ENCODE measurements at places on chromosomes 1 and 21.

GRCh38 chr1:197750366-197750765, 24.9 kb downstream of the DENND1B start:
- DNase-seq, result no peak

GRCh38 chr1:59641836-59642235, 172.9 kb upstream of the HOOK1 start:
- no peak for DNase-seq

DNA sequence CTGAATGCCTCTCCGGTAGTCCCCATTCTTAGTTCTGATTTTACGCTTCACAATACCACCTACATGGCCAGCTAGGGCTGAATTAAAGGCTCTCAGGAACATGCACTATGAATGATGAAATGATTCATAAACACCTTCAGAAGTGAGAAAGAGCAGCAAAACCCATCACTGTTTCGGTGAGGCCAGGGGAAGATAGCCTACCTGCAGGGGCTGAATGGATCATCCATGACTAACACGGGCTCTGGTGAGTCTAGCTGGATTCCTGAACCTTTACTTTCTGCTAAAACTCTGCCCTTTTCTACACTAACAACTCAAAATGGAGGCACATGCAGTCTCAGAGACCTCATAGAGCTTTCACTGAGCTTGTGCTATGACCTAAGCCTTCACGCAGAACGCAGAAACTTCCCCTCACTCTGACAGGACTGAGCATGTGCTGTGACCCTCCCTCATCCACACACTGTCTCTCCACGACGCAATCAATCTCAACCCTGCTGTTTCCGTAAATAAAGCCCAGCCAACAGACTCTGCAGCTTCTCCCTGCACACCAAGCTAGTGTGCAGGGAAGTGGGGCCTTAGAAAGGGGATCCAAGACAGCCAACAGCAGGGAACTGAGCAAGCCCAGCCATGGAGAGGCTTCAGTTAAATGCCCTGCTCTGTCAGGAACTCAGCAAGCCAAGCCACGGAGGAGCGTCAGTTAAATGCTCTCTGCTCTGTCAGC, 207.8 kb downstream of the SLC45A1 start:
- DNase-seq, result peak; percentile 69

DNA sequence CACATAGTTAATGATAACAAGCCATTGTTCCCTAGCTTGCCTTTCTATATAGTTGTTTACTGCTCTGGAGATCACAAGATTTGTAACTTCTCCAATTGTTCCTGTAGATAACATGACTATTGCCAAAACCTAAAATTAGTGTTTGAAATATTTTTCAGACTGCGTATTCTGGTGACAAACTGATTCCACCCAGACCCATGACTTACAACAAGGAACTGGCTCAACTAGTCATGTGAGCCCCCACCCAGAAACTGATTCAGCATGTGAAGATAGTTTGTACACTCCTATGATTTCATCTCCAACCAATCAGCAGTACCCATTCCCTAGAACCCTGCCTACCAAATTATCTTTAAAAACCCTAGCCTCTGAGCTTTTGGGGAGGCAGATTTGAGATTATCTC, 131.4 kb upstream of the BCL9 start:
- no peak for DNase-seq

- DNase-seq, result no peak
Observed at GRCh38 chr1:167774710-167775109, 52.9 kb downstream of the MPZL1 start.

GRCh38 chr1:170254371-170254770, 108.6 kb downstream of the NTMT2 start:
- no peak for DNase-seq

GRCh38 chr1:201718346-201719202, 110.4 kb upstream of the IPO9 start:
- no peak for DNase-seq

GRCh38 chr1:226425431-226426031, 17.6 kb upstream of the PARP1 start:
- peak; percentile 6 for DNase-seq

- DNase-seq, result no peak
Observed at GRCh38 chr1:20846461-20847374, 59.6 kb upstream of the HP1BP3 start.

DNA sequence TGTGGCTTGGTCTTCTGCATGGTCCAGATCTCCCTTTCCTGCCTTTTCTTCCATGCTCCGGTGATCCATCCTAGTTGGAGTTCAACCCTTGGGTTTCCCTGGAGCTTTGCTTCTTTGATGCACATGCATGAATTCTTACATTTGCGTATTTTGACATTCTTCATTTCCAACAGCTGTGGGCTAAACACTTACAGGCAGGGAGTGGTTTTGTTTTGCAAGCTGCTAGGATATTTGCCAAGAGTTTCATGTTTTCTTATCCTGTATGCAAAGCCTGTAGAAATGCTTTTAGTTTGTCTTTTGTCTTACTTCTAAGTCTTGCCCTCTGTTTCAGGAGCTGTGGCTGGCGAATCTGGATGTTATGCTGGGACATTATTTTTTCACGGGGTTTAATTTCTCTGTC, 90.3 kb upstream of the PAXBP1 start:
- no peak for DNase-seq

DNA sequence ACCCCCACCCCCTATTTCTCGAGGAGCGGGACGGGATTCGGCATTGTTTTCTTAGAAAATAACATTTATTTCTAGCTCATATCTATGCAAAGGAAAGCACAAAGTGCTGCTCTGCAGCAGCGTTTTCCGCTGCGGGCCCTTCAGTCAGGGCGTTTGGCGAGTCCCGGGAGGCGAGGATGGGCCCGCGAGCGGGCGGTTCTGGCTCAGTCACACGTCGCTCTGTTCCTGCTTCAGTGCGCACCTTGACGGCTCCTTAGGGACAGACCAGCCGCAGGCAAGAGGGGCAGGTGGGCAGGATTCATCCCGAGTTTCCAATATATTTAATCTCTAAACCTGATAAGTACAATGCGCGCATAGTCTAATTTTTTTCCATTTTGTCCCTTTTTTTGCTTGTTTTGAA, 5.7 kb downstream of the DMRTA2 start:
- no peak for DNase-seq

- DNase-seq, result no peak
Observed at GRCh38 chr21:35838350-35838749, 222.0 kb downstream of the SETD4 start.

GRCh38 chr1:17207966-17208418, 3.1 kb downstream of the PADI1 start:
- peak; percentile 10 for DNase-seq

- DNase-seq, result no peak
Observed at GRCh38 chr1:19287436-19288185, 959 bp downstream of the AKR7A3 start.

- DNase-seq, result no peak
Observed at GRCh38 chr21:45578811-45579381, 36.7 kb upstream of the SLC19A1 start.

DNA sequence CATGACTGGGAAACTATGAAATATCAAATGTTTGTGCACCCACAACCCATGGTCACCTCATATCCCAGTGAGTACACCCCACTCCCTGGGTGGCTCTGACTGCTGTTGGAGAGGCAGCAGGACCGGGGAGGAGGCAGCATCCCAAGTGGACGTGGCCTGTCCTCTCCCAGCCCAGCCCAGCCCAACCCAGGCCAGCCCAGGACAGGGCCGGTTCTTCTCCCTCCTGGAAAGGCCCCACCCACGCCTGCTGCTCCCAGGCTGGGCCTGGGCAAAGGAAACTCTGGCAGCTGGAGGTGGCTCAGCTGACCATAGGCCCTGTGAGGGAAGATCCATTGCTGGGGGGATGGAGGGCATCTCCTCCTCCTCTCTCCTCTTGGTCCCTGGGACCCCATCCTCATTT, 19.1 kb downstream of the MATN1 start:
- no peak for DNase-seq

DNA sequence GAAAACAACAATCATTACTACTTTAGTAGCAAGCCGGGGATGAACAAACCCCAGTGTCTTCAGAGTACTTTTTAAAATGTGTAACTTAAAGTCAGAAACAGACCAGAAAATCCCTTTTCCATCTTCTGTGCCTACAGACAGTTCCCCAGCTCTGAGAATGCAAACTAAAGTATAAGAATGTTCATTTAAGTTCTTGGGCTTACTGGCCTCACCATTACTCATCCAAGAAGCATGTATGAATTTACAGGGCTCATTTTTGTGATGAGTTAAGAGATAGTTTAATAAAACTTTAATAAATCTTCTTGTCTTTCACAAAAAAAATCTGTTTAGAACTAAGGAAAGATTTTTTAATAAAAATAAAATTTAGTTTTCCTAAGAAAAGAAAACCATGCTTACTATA, 4.6 kb downstream of the LPGAT1 start:
- no peak for DNase-seq
